ENCODE measurements at places on chromosomes 2 and 18.

- DNase-seq: no peak
These were observed 47.2 kb downstream of the RAD51AP2 start for GRCh38 chr2:17470855-17471641.

DNA sequence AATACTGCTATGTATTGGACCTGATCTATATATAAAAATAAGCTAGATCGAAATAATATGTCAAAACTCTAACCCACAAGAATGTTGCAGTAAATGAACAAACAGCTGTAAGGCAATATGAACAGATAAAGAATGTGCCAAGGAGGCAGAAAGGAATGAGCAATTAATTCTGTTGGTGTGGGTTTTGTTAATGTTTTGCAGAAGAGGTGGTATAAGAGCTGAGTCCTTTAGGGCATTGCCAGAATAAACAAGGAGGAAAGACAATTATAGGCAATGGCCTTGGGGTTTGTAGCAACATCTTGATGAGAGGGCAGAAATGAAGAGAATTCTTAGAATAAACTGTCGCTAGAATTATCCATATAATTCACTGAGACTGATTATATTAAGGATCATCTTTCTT is 240.9 kb upstream of the GULP1 start:
- no peak for DNase-seq

DNA sequence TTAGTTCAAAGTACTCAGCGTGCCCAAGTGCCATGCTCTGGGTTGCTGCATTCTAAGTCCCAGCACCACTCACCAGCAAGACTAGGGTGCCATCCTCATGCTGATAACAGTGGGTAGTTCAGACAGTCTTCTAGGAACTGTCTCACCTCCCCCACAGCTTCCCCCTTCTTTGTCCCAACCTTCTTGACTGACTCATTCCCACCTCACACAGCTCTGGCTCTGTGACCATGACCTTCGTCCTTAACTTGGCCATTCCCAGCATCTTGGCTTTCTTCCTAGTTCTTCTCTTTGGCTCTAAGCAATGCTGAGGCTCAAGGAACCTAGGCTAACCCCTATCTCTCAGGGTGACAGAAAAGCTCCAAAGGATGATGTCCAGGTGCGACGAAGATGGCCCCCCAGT is 20.0 kb upstream of the CXCR4 start:
- no peak for DNase-seq

GRCh38 chr2:195648787-195649186 is 8.2 kb upstream of the SLC39A10 start:
- DNase-seq: no peak

- DNase-seq: no peak
These were observed 106.5 kb upstream of the TEX51 start for GRCh38 chr2:126792186-126792585.

DNA sequence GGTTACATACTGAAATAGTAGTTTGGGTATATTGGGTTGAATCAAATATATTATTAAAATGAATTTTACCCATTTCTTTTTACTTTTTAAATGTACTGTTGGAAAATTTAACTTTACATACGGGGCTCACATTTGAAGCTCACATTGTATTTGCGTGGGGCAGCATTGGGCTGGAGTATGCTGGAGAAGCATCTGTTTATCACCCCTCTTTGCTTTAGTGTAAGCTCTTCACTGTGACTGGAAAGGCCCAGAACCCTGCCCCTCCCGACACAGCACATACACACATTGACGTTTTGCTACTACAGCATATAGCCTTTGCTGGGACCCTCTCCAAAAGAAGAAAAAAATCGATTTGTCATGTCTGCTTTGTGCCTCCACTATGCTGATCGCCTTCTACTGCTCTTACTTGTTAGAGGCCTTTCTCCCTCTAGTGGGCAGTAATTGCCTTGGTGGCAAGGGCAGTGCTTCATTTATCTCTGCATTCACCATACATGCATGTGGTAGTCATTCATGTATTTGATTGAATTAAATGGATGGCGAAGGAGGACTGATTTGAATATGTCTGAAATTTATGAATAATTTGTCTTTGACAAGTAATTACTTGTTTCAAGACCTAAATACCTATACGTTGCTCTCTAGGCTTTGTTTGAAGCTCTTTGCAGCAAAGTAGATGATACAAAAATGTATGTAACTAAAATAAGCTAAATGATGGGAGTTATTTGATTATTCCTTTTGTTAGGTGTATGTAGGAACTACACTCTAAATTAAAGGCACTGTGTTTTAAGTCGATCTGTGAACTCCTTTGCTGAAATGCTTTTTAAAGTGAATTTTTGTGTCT is 37.4 kb downstream of the VAPA start:
- DNase-seq: peak; percentile 52

- peak; percentile 19 for DNase-seq
These were observed 687.1 kb downstream of the DPP10 start for GRCh38 chr2:115129536-115129935.

GRCh38 chr18:32018331-32019250 is at the start of gene RNF125:
Gene RNF125 (plus strand): TSS chr18:32018825. CDS start chr18:32018864, 39 bp downstream.
- peak; percentile 13 for DNase-seq

GRCh38 chr2:136004965-136005364 is 19.5 kb upstream of the DARS1 start:
- no peak for DNase-seq
